Caki2 (cell line): ENCODE measurements at places on chromosomes 6 and 20. TPM values are rescaled to one million over a fixed set of nuclear protein-coding genes. Genes with fewer than 3 reads are reported as not detected.

DNA sequence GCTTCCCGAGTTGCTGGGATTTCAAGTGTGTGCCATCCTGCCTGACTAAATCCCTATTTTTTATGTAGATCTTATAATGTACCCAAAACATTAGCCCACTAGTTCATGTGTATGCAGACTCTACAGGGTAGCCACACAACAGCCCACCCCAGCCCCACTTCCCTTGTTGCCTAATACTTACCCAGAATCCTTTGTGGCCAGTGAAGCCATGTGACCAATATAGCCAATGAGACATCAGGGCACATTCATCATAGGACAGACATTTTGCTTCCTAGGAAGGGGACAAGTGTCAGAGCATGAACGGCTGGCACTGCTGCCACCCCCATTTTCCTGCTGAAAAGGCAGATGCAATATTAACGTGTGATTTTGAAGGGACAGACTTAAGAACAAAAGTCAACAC, 36.0 kb upstream of the TCP11 start:
- DNase-seq, result no peak

Gene ZNF391
- 0.06 and 4.0 TPM in 2 replicates for total RNA-seq

DNA sequence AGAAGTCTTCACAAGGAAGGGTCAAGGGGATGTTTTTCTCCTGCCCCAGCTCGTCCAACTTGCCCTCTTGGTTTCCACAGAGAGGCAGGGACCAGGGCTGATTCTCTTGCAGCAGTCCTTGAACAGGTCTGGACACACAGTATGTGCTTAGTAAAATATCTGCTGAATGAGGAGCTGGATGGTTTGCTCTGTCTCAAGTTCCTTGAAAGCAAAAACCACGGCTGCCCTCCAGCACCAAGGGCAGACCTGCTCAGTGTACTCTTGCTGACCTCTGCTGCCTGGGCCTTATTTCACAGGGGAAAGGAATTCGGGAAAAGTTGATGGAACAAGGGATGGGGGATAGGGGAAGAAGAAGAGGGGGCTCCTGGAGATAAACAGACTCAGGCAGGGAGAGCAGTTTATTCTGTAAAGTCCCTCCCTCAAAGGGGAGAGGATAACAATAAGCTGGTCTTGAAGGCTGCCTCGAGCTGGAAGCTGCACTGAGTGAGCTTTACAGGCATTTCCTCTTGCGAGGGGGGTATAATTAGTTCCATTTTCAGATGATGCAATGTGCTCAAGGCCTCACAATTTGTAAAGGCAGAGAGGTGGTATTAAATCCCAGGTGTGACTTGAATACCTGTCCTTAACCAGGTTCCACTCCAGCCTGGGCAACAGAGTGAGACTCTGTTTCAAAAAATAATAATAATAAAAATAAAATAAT, 10.3 kb downstream of the KCNK5 start:
- no peak for DNase-seq

Gene SAMD3
- total RNA-seq, result not detected in 2 replicates

Gene TNNC2
- not detected in 2 replicates for total RNA-seq
